Smooth muscle cell of bladder (primary cell): ENCODE measurements at places on chromosomes 6 and 20. TPM values are rescaled to one million over a fixed set of nuclear protein-coding genes. Genes with fewer than 3 reads are reported as not detected.

The AVP gene
- total RNA-seq, result not detected in 2 replicates

The RIPOR2 gene
- total RNA-seq, result 1.1 TPM in 2 replicates

The TCP11 gene
- total RNA-seq, result 0.14 TPM in 1 of 2 replicates, not detected in the other

The GABRR1 gene
- total RNA-seq, result not detected in 2 replicates

The CALHM5 gene
- 8.0 and 8.7 TPM in 2 replicates for total RNA-seq

The RIPPLY2 gene
- 0.28 TPM in 1 of 2 replicates, not detected in the other for total RNA-seq

The GNAS-AS1 gene
- 0.71 and 1.2 TPM in 2 replicates for total RNA-seq

The DUSP15 gene
- total RNA-seq, result 0.14 TPM in 1 of 2 replicates, not detected in the other

The CRISP2 gene
- total RNA-seq, result not detected in 2 replicates

The TBP gene
- total RNA-seq, result 6.4 and 9.3 TPM in 2 replicates

The BMP5 gene
- under 0.01 and 2.1 TPM in 2 replicates for total RNA-seq

The OR2J3 gene
- total RNA-seq, result not detected in 2 replicates

The GSTA2 gene
- not detected in 2 replicates for total RNA-seq

The TRIM31 gene
- total RNA-seq, result not detected in 2 replicates

The POLR1H gene
- 34.9 and 39.5 TPM in 2 replicates for total RNA-seq

The COX4I2 gene
- not detected in 2 replicates for total RNA-seq

The SLC22A16 gene
- not detected in 2 replicates for total RNA-seq

The TNNC2 gene
- 1.00 and 1.1 TPM in 2 replicates for total RNA-seq

The LINC00237 gene
- total RNA-seq, result not detected in 2 replicates

The VSX1 gene
- total RNA-seq, result not detected in 2 replicates

The GSTA3 gene
- total RNA-seq, result not detected in 2 replicates

The TREM2 gene
- 0.28 and 0.57 TPM in 2 replicates for total RNA-seq

The L3MBTL1 gene
- total RNA-seq, result 3.6 and 4.6 TPM in 2 replicates

The ADGRF5 gene
- 0.14 and 1.6 TPM in 2 replicates for total RNA-seq

The CRISP3 gene
- total RNA-seq, result not detected in 2 replicates

The DEK gene
- total RNA-seq, result 59.6 and 85.4 TPM in 2 replicates

The PARD6B gene
- 0.37 and 1.00 TPM in 2 replicates for total RNA-seq

The PROCR gene
- 50.8 and 120 TPM in 2 replicates for total RNA-seq
